Gastroesophageal sphincter (tissue), 4 donors: ENCODE measurements at places on chromosomes 4 and X.

DNA sequence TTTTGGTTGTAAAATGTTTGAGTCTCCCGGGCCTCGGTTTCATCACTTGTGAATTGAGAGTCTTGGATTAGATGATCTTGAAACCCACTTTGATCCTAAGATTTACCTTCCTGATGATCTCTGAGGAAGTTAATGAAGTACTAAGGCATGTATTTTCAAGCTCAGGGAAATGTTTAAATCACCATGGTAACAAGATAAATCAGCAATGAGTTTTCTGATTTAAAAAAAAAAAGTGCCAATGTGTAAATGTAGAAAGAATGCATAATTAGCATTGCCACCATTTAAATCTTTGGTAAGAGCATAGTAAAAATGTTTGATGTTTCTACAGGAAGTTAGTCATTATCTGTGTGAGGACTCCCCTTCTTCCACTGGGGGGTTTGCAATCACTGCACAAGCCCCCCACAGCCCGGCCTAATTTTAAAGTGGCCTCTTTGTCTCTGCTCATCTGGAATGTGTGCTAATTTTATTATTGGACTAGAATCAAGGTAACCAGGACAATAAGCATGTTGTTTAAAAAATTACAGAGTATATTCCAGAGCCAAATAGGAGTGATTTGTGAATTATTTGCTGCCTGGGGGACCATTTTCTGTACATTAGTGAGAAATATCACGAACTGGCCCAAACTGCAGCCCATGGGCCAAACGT, 93.6 kb downstream of the SLC34A2 start:
- no peak for ATAC-seq

DNA sequence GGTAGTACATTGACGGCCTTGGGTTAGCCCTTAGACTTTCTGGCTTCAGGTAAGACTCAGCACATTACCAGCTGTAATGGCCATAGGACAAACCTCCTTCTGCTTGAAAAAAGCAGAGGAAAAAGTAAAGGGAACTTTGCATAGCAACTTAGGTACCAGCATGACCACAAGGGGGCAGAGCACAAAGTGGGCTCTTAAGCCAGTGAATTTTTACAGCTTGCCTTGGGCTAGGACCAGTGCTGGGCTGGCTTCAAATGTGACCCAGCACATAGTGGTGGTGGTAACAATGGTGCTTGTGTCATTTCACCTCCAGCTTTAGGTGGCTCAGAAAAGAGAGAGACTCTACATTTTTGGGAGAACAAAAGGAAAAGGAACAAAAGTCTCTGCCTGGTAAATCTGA, 66.1 kb downstream of the KLHL4 start:
- ATAC-seq, result no peak

DNA sequence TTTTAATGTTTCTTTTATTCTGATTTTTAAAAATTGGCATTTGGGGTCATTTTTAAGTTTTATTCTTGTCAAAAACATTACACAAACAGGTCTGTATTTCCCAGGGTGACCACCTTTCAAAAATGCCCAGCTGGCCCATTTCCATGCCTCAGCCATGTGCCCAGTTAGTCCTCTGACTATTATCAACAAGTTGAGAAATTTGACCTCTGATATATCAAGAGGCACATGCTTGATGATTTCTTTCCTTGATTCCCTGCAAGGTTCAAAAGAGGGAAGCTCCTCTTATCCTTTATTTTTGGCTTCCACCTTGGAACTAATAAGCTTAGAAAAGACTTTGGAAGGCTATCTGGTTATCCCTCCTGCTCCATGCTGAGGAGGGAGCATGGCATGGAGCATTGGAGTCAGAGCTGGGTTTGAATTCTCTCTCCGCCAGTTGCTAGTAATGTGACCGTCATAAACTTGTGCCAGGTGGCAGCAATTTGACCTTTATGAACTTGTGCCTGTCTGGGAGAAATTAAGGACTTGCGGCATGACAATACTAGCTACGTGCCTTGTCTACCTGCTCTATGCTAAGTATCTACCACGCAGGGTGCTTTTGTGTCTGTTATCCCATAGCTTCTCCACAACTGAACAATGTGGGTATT, 122.4 kb upstream of the SLC4A4 start:
- ATAC-seq, result no peak

DNA sequence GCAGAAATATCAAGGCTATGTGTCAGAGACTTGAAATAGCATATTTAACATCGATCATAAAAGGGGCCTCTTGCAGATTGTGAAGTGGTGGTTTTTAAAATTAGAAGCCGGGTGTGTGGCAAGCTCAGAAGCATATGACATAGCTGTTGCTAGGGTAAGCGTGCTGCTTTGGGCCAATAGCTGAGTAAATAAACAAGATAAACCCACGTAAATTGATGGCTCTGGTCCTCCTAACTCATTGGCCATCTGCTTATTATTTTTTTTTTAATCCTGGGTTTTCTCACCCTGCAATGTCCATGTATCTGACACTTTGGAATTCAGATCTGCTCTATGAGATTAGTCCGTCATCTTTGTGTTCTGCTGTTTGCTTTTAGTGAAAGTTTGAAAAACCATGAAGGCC, 32.6 kb upstream of the STOX2 start:
- ATAC-seq, result no peak

DNA sequence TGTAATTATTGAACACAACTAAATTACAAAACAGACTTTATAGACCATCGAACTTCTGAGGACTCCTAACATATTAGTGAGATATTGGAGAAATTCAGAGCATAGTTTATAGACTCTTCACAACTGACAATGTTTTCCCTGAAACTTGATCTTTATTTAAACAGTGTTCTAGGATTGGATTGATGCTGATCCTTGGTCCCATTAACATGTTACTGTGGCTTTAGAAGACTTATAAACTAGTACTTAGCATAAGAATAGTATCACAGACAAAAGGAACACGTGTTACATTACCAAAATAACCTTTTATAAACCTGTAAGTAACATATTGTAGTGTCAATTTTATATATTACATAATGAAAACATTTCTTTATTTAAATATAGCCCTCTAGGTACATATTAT, 689.6 kb downstream of the CCSER1 start:
- ATAC-seq, result no peak

GRCh38 chr4:168648929-168649328, 152.1 kb downstream of the PALLD start:
- ATAC-seq, result no peak

DNA sequence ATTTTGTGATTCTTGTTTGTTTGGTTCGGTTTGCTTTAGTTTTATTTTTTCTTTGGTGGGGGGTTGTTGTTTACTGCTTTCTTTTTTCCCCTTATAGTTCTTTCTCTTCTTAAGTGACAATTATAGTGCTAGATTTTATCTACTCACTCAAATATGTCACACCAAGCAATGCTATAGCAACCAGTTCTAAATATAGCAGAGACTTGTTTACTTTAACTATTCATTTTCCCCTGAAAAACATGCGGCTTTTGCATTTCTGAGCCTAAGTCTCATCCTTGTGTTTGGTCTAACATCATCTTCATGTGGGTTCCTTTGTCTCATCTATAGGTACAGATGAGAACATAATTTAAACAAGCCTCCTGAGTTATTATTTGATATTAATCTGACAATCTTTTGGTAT, 676.6 kb downstream of the FAT4 start:
- ATAC-seq, result no peak

DNA sequence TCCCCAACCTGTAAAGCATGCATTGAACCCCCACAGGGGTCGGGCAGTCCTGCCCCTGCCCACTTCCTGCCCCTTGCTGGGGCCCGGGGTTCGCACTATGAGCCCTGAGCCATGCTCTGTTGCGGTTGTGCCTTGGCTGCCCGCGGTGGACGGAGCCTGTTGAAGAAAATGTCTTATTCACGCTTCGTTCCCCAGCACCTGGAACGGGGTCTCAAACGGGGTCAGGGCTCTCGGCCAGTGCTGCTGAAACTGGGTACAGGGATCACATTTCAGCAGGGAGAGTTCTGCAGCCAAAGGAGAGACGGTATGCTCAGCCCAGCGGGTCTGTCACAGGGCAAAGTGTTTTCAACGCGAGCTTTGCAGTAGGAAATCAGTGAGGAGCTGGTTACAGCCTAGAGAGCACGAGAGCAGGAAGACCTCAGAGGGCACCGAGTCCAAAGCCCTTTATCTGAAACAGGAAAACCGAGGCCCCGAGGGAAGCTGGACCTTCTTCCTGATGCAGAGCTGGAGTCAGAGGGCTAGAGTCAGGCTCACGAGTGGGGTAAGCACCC, 46.3 kb upstream of the AFAP1 start:
- no peak for ATAC-seq

GRCh38 chrX:1321674-1322073, 14.9 kb upstream of the IL3RA start:
- ATAC-seq, result no peak

DNA sequence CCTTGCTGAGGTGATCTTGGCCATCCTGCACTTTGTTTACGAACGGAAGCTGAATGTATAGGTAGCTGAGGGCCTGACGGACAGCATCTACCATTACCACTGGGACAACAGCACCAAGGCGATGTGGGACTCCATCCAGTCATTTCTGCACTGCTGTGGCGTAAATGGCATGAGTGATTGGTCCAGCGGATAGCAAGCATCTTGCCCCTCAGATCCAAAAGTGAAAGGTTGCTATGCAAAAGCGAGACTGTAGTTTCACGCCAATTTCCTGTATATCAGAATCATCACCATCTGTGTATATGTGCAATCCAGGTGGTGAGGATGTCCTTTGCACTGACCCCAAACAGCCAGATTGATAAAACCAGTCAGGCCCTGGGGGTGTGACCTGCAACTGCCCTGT, 4.2 kb upstream of the PYURF start:
- no peak for ATAC-seq

DNA sequence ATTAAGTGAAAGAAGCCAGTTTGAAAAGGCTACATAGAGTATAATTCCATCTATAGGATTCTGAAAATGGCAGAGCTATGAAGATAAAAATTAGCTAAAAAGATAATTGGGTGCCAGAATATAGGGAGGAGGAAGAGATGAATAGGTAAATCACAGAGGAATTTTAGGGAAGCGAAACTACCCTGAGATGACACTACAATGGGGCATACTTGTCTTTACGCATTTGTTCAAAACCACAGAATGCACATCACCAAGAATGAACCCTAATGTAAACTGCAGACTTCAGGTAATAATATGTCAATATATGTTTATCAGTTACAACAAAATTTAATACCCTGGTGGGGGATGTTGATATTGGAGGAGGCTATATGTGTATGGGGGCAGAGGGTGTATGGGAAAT, 1342.9 kb downstream of the ADGRL3 start:
- no peak for ATAC-seq

- ATAC-seq, result no peak
Observed at GRCh38 chr4:138864961-138865720, 150.4 kb upstream of the NOCT start.

DNA sequence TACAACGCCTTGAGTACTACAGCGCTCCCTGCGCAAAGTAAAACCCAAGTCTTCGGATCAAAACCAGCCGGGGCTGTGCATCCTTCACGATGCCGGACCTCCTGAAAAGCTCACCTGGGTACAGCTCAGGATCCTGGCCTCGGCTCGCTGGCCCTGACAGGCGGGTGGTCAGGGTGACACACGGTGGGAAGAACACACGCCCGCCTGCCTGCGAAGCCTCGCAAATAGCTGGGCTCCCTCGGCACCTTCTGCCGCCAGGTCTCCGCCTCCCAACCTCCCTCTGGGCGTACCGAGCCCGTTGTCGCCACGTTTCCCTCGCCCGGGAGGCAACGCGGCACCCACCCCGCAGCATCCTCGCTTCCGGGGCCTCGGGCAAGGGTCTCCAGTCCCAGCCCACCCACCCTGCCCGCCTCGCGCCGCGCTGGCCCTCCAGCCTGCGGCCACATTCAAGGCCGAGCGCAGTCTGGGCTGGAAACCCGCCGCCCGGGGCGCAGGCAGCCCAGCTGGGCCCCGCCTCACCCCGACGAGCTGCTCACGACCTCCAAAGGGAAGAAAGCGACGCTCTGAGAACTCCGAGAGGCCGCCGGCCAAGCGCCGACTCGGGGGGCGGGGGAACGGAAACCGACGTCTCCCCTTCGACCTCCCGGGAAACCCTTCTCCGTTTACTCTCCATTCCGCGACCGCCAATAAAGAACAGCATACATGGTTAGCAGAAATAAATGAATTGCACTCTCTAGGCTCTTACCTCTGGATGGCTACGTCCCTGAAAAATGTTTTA, 511 bp downstream of the PPM1K start:
- peak; percentile 49 for ATAC-seq

- ATAC-seq, result no peak
Observed at GRCh38 chrX:135109554-135109953, 10.8 kb downstream of the ETDB start.

DNA sequence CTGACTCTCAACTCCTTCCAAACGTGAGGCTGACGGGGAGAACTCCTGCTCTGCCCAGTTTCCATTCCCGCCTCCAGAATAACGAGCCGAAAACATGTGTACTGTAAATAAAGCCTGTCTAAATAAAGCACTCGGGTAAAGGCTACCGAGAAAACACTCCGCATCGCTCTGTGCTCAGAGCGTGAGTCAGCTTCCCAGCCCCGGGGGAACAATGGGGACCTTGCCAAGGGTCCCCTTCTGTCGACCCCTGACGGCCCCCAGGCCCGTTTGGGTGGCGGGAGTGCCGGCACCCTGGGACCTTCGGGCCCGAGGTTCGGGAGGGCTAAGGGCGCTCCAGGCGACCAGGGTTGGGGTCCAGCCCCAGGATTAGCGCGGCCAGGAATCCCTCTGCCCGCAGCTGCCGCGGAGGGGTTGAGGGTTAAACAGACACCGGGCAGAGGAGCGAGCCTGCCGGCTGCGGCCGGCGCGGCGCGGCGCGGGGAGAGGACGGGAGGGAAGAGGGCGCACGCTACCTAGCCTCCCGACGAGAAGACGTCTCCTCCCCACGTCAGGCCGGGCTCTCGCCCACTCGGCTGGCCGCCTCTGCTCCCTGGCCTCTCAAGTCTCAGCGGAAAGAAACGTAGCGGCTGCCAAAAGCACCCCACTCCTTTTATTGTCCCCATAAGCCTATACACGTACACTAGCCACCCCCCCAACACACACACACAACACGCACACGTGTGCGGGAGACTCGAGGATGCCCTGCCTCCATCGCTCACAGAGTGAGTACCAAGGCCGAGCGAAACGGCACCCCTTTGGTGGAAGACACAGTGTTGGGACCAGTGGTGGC, 85.5 kb downstream of the BCOR start:
- ATAC-seq, result no peak

DNA sequence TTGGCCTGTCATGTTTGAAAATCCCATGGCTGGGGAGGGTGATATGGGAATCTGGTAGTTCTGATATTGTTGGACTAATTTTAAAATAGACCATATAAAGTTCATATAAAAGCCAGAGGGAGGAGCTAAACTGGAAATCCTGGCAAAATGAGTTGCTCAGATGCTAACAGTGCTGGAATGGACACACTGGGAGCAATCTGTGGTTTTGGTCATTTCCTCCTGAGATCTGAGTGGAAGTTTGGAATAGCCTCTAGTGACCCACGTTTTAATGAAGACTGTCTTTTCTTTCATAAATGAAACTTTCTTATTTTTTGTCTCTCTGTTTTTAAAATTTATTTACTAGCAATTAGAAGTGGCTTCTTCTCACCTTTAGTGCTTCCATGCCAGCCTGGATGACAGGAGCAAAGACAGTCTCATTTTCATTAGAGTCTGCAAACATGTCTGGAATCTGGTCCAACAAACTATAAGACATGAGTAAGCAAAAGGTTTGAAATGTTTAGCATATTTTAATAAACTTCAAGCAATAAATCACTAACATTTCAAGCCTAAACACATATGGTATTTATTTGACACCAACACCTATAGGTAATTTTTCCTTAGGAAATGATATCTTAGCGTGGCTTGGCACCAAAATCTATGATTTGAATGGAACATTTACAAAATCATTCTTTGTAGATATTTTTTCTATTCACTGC, 66.6 kb downstream of the METTL14 start:
- ATAC-seq, result no peak
